ENCODE measurements at places on chromosomes 1 and 21.

GRCh38 chr21:18529254-18529653, 125.7 kb upstream of the TMPRSS15 start:
- no peak for DNase-seq

DNA sequence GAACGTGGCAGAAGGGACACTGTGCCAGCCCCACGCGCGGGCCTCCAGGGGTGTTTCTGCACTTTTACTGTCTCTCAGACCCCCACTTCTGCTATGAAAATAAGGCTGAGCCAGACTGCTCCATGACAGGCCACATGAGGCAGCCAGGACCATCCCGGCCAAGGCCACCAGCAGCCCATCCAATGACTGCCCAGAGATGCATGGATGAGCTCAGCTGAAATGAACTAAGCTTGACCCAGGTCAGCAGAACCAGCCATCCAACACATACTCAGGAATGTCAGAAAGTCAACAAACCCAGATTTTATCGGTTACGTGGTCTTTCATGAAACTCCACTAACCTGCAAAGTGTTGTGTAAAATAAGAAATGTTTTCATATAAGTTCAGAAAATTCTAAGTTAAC, 51.2 kb downstream of the CCDC185 start:
- DNase-seq: no peak

GRCh38 chr1:98336472-98337083, 324.9 kb upstream of the SNX7 start:
- DNase-seq: no peak

- no peak for DNase-seq
Observed at GRCh38 chr1:146020058-146021049, 1.2 kb downstream of the HJV start.

- no peak for DNase-seq
Observed at GRCh38 chr1:247475793-247476192, 17.9 kb upstream of the OR2B11 start.

- no peak for DNase-seq
Observed at GRCh38 chr1:185768371-185768770, 34.2 kb downstream of the HMCN1 start.

- DNase-seq: no peak
Observed at GRCh38 chr1:222310836-222311235, 237.1 kb downstream of the HHIPL2 start.

GRCh38 chr1:228141226-228142044, 1.4 kb downstream of the GUK1 start:
- peak; percentile 35 for DNase-seq

Measured in stimulated activated naive CD8-positive, alpha-beta T cell treated with anti-CD3 and anti-CD28 coated beads, Interleukin-15, Interleukin-2, amounts not matched to agents 100 U/mL and 50 U/mL, for 24 hours (primary cell).